NCI-H524 (cell line): ENCODE measurements at places on chromosomes 16 and 17.

DNA sequence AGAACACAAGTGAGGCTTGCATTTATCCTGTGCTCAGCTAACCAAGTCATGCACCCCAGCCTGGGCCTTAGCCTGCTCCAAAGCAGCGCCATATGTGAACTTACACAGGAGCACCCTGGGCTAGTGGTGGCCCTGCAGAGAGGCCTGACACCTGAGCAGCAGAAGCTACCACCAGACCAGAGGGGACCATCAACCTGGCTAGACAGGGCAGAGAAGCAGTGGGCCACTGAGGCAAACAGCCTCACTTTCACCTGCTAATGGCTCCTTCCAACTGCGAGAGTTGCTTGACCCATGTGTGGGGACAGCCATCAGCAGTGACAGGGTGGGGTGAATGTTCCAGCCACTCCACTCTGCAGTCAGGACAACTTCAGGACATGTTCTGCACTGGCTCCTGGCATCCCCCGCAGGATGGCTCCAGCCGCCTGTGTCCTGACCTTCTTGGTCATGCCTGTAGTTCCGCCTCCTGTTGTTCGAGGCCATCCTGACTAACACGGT is 2.9 kb upstream of the C16orf95 start:
- no peak for DNase-seq

DNA sequence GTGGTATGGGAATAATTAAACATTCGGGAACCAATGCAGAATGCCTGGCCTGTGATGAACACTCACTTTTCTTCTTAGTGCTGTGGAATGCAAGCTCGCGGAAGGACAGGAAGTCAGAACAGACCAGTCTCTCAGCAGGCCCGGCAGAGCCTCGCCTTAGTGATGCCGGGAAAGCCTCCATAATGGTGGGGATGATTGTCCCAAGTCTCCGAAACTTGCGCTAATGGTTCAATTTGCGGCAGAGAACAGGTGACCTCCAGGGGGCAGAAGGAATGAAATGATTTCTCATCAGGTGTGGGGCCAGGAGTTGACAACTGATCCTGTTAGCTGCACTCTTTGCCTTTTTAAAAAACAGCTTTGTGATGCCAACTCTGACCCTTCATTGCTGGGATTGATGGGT is 170.6 kb downstream of the GSG1L start:
- DNase-seq = no peak

GRCh38 chr16:72926177-72927070 is 121.5 kb downstream of the ZFHX3 start:
- no peak for DNase-seq

GRCh38 chr17:15278924-15279477 is 13.9 kb upstream of the PMP22 start:
- no peak for DNase-seq

GRCh38 chr17:50184611-50185398 is 16.6 kb downstream of the COL1A1 start:
- no peak for DNase-seq

DNA sequence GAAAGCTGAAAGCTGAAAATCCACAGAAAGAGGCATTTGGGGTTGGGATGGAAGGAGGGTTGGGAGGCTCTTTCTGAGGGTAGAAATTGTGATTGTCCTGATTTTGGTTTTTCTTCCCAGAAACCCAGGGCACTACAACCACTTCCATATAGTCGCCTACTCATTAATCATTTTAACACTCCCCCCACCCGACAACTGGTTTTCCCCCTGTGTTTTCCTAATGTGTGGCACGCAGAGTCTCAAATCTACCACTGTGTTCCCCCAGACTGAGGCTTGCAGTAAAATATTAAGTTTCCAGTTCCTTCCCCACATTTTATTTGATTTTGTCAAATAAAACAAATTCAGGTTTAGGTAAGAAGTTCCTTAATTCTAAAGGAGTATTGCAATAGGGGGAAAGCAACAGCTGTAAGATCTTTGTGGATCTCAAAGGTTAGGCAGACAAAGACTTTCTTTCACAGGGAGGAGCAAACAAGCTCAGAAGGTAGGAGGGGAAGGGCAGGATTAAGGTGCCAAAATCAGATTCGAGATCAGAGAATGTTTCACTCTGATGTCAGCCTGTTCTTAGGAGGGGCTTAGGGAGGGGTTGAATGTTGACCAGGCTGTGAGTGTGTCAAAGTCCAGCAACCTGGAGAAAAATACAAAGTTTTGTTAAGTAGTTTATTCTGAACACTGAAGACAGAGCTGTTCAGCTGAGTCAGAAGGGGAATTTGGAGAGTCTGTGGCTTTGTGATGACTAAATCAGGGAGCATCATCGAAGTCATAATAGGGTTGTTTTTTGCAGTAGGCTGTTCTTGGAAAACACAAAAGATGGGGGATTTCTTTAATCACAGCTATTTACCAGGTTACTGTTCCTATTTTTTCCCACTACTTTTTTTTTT is 3.6 kb downstream of the ZNF267 start:
- no peak for DNase-seq
